ENCODE measurements at places on chromosomes 5 and 9.

GRCh38 chr9:95817205-95817604 lies 58.3 kb upstream of the ERCC6L2 start:
- DNase-seq = no peak

- DNase-seq = no peak
These were observed 61.3 kb downstream of the KCNIP1 start for GRCh38 chr5:170565072-170565471.

GRCh38 chr5:151598984-151599383 lies 7.9 kb upstream of the FAT2 start:
- DNase-seq = no peak

- DNase-seq = no peak
These were observed 237.1 kb downstream of the DMRTA1 start for GRCh38 chr9:22683700-22684075.

- DNase-seq = no peak
These were observed 296.5 kb downstream of the ARHGAP26 start for GRCh38 chr5:143066556-143067281.

DNA sequence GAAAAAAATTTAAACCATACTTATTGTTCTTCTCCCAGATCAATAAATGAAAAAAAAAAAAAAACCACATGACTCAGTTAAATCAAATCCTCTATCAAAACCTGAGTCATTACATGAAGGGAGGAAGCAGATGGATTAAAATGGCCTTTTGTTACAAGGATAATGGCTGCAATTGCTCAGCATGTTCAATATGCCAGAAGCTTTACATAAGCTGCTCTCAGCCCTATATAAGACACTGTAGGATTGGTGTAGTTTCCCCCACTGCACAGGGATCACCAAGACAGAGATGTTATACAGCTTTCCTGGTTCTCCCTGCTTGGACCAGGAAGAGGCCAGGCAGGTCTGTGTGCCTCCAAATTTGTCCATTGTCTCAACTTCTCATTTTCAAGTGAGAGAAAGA lies 101.6 kb upstream of the MAP1B start:
- no peak for DNase-seq

DNA sequence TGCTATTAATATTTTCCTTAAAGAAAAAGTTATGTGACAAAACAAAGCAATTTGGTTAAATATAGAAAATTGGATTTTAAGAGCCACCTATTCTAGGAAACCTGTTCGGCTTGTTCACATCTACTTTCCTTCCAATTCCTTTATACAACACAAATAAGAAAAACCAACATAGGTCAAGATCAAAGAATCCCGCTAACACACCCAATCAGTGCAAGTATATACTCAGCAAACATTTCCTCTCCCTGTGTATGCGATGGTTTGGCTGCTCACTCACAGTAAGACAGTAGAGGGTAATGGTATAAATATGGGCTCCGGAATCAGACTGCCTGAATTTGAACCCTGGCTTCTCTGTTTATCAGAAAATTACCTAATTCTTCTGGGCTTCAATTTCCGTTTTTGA lies 757.5 kb upstream of the ZNF608 start:
- DNase-seq = no peak

DNA sequence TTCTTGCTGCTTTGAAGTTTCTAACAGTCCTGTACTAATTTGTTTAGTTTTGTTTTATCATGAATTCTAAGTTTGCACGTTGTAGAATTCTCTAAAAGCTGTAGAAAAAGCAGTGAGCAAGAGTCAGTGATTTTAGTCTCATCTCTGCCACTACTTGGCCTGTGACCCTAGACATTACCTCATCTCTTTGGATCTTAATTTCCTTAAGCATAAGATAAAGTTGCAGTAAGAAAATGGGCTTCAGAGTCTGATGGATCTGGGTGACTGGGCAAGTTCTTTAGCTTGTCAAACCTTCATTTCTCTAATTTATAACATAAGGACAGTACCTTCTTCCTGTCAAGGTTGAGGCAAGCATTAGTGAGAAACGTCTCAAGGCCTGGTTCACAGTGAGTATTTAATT lies 247.9 kb downstream of the DMRT2 start:
- no peak for DNase-seq

DNA sequence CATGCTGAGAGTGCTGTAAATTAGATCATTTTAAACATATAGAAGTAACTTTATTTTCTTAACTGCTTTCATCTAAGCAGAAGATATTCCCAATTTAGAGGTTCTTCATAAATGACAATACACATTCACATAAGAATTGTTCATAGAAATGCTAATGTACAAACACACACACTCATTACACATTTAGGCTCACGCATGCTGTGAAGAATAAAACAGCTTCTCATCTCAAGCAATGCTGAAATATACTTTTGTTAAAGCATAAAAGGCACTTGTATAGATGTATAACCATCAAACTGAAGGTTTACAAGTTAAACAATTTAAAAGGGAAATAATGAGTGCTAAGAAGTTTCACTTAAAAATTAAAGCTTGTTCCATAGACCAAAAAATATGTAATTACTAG lies 18.1 kb upstream of the FTMT start:
- DNase-seq = no peak

DNA sequence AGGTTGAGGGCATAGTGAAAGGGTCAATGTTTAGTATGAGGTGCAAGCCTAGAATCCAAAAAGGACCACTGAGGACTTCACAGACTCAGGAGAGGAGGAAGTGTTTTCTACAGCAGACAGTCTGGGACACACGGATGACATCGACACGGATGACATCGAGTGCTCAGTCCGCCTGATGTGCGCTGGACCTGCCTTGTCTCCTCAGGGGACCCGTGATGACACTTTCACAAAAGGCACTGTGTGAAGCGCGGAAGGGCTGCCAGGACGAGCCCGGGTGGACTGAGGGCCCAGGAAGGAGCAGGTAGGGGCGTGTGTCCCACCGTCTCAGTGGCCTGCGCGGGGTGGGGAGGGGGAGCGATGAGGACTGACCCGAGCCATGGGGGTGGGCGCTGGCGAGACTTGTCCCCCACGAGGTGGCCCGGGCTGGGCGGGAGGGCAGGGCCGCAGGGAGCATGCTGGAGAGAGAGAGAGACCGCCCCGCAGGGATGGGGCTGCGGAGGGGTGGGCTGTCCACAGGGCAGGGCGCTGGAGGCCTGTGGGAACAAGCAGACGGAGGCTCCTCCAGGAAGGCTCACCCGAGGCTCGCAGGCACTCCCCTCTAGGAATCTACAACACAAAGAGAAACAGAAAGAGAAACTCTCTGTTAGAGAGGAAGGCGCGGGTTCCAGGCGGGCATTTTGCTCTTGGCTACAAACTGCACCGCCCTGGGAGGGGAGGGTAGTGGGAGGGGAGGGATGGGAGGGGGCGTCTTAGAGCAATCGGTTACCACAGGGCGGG lies 54.9 kb downstream of the USP20 start:
- DNase-seq = peak; percentile 63

DNA sequence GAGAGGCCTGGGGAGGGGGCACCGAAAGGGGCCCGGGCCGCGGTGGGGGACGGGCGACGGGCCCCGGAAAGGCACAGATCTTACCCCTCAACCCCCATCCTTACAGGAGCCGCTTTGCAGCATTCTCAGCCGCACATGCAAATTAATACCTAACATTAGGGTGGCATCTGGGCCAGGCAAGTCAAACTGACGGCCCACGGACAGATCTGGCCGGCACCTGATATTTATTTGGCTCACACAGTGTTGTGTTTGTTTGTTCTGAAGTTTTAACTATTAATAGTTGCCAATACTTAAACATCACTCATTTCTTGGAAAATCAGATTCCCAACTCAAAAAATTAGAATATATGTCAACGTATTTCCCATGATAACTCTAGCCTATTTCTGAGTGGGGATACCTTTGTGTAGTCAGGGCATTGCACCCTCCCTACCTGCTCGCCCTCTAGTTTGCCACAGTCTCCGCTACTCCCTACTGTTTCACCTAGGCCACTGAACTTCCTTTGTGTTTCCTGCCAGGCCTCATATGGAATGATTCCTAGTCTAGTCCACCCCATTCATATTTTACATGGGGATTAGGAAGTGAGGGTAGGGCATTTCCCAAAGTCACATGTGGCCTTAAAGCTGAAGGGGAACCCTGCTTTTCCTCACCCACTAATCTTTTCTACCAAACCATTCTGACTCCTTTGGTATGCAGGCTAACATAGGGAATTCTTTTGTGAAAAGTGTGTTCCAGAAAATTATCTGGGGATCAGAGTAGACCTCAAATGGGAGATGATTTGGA lies 71.9 kb upstream of the LARP1 start:
- DNase-seq = no peak

DNA sequence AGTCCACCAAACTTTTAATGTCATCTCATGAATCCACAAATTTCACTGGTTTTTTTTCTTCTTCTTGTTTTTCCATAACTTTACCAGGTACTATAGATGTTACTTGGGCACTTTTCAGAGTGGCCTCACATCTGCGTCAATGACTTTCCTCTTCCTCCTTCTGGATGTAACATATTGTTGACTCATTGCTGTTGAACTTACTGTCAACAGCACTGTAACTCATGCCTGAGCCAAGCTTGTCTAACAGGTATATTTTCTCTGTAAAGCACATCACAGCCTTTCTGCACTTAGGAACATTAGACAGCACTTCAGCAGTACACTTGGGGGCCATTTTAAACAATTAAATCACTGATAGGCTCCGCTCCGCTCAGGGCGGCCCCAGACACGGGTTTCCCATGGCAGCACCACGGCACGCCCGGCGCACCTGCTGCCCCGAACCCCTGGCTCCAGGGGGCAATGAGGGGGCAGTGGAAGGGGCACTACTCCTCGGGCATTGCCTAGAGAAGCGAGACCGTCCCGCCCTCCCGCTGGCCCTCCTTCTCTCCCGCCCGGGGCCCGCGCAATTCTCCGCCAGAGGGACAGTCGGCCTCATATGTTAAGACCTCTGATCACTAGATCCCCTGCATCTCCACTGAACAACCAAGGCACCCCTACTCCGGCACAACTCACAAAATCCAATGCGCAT lies 41.9 kb upstream of the SPATA31C2 start:
- no peak for DNase-seq

GRCh38 chr5:122145906-122146305 lies 16.6 kb downstream of the ZNF474 start:
- DNase-seq = no peak
